ENCODE measurements at places on chromosomes 5 and 9.

DNA sequence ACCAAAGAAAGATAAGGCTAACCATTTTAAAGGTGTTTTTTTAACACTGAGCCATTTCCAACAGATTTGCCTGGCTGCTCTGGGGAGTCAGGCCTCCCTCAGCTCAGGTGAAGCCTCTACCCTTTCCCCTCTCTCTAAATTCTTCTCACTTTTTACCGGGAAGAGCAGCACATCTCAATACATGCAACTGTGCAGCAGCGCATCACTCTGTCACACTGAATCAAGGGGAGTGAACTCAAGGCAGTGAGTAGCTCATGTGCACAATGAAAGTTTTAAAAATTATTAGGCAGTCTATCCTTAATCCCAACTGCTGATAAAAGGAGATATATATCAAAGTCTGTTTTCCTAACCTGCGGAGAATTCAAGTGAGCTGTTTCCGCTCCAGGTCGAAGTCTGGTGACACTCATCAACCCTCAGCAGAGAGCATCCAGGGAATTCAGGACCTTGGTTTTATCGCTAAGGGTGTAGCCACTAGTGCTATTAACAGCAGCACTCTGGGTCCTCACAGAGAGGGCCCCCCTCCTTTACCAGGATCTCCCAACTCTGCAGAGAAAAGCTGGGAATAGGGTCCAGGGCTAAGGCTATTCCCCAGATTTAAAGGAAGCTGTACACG is 1.0 kb downstream of the CEMIP2 start:
- DNase-seq: no peak

GRCh38 chr5:34868791-34869190 is 29.8 kb downstream of the TTC23L start:
- DNase-seq: no peak

- no peak for DNase-seq
These were observed 21.5 kb upstream of the MGAT1 start for GRCh38 chr5:180823940-180824629.

- DNase-seq: no peak
These were observed 78.4 kb upstream of the IL6ST start for GRCh38 chr5:56072863-56073766.

GRCh38 chr9:38154501-38155421 is 85.7 kb upstream of the SHB start:
- no peak for DNase-seq

DNA sequence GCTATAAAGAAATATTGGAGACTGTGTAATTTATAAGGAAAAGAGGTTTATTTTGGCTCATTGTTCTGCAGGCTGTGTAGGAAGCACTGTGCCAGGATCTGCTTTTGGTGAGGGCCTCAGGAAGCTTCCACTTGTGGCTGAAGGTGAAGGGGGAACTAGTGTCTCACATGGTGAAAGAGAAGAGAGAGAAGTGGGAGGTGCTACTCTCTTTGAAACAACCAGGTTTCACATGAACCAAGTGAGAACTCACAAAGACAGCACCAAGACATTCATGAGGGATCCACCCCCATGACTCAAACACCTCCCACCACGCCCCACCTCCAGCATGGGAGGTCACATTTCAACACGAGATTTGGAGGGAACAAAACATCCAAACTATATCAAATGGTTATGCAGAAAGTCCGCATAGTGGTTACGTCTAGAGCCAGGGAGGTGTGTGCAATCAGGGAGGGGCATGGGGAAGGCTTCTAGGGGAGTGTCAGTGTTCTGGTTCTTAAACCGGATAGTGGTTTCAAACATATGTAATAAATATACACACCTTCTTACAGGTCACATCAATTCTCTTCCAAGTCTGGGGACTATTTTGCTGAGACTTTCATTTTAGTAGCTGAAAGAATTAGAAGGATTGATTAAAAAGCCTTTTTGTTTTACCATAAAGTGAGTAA is 113.0 kb downstream of the TRIO start:
- DNase-seq: no peak

DNA sequence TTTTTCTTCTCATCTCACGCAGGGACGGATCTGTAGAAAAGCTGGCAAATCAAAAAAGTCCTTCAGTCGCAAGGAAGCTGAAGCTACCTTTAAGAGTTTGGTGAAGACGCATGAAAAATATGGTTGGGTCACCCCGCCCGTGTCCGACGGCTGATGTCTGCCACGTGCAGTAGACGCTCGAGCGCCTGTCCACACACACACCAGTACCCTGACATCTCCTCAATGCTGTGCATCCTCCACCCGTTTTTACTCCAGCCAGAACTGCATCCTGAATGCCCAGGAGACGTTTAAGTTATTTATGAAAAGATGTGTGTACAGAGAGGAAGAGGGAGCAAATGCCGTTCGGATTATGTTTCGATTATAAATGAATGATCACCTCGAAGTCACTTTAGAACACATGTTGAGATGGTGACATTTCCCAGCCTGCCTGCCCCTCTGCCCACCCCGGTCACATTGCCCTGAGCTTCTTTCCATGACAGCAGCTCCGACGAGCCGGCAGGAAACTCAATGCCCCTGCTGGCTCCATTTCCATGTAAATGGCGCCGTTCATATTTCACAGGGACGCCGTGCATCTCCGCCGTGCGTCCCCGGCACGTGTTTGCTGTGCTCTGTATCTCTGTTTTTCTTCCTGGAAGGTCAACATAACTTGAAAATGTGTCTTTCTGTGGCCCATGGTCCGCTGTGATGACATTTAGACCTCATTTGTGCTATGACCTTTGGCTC is 42.7 kb downstream of the UBE2QL1 start:
- no peak for DNase-seq

- no peak for DNase-seq
These were observed 459.1 kb downstream of the SPOCK1 start for GRCh38 chr5:137040024-137040423.

DNA sequence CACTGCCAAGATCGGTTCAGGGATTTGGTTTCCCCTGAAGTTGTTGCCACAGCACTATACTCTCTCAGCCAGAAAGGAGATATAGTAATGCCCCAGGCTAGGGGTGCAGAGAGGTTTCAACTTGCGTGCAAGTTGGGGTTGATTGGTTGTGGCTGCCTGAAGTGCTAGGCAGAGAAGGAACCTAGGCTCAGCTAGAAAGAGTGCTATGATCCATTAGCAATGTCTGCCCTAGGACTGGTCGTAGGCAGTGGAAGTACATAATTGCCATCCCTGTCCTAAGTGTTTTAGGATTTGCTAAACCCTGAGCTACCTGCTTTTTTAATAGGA is 136.6 kb upstream of the SMIM23 start:
- DNase-seq: no peak

DNA sequence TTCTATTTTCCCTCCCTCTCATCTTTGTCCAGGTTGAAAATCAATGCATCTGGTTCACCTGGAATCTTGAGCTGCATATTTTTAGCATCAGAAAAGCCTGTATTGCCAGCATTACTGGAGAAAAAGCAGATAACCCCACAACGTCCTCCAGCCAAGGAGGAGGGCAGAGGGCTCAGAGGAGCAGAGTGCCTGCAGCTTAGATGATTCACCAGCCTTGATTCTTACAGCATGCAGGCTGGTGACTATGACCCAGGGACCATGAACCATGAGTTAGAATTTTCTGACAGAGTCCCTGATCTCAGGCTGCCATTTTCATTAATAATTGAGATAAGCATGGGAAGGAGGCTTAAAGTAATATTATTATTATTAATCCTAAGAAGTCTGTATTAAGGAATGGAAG is 278.2 kb downstream of the BRINP1 start:
- no peak for DNase-seq

GRCh38 chr5:52844885-52845284 is 57.2 kb downstream of the ITGA1 start:
- no peak for DNase-seq

DNA sequence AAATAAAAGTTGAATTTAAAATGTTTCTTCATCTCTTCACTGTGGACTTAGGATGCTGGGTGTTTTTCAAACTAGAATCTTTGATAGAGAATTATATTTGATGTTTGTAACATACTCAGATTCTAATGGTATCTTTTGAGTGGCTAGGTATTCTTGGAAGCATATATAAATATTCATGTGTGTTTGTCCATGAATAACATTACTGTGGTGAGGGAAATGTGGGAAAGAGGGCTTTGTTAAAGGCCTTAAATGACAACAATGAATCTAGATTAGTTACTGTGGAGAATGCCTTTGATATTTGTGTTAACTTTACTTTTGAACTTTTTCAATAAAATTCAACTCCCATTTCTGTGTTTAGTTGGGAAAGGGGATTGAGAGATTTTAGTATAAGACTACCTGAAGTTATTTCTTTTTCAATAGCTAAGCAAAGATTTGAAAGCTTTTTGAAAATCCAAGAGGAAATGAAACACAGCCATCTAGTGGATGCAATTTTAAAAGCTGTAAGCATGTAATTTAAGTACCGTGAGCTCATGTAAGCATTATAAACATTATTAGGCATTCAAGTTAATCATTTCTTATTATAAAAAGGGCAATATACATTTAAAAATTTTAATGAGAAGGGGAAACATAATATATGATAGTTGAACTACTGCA is 69.6 kb downstream of the CCDC171 start:
- DNase-seq: no peak

DNA sequence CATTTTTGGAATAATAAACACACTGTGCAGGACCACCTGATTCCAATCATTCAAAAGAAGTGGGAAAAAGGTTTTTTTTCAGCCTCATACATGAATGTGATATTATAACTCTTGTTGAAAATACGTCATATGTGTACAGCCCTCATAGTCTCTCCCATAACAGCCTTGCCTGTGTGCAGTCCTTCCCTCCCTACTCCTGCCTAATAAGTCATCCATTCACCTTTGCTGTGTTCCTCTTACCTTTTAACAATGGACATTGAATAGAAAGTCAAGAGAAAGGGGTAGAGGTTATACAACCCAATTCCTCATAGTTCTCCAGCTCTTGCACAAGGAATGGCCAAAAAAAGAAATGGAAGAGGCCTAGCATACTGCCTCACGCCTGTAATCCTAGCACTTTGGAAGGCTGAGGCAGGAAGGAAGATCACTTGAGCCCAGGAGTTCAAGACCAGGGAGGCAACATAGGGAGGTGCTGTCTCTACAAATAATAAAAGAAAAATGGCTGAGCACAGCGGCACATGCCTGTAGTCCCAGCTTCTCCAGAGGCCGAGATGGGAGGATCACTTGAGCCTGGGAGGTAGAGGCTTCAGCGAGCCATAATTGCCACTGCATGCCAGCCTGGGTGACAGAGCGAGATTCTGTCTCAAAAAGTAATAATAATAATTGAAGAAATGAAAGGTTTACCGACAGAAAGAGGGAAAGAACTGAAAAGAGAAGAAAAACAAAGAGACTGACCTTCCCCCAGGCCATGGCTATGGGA is 356.1 kb upstream of the KIF2A start:
- no peak for DNase-seq

- no peak for DNase-seq
These were observed 587.6 kb upstream of the CDH18 start for GRCh38 chr5:20575571-20575970.

DNA sequence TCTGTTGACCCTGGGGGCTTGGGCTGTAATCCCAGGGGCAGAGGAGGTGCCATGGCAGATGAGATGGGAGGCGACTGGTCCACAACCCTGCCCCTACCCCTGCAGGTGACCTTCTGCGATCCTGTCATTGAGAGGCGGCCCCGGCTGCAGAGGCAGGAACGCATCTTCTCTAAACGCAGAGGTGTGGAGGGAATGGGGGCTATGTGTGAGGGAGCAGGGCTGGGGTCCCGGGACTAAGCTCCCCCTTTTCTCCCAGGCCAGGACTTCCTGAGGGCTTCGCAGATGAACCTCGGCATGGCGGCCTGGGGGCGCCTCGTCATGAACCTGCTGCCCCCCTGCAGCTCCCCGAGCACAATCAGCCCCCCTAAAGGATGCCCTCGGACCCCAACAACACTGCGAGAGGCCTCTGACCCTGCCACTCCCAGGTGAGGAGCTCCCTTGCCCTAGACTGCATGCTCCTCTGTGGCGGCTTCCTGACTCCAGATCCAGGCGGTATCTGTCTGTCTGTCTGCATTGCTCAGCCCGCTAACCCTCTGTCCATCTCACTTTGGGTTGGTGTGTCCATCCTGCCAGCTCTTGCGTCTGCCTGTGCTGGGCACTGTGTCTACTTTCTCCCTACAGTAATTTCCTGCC is 9.9 kb downstream of the ZDHHC12 start:
- no peak for DNase-seq

- DNase-seq: no peak
These were observed 47.6 kb upstream of the SIL1 start for GRCh38 chr5:139245637-139246339.

GRCh38 chr9:126406075-126406667 is 79.5 kb downstream of the MVB12B start:
- no peak for DNase-seq

DNA sequence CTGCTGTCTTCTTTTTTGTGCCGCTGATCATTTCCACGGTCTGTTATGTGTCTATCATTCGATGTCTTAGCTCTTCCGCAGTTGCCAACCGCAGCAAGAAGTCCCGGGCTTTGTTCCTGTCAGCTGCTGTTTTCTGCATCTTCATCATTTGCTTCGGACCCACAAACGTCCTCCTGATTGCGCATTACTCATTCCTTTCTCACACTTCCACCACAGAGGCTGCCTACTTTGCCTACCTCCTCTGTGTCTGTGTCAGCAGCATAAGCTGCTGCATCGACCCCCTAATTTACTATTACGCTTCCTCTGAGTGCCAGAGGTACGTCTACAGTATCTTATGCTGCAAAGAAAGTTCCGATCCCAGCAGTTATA is 17.1 kb downstream of the F2R start:
- DNase-seq: peak; percentile 36

GRCh38 chr5:32095261-32095671 is 78.9 kb downstream of the GOLPH3 start:
- no peak for DNase-seq

DNA sequence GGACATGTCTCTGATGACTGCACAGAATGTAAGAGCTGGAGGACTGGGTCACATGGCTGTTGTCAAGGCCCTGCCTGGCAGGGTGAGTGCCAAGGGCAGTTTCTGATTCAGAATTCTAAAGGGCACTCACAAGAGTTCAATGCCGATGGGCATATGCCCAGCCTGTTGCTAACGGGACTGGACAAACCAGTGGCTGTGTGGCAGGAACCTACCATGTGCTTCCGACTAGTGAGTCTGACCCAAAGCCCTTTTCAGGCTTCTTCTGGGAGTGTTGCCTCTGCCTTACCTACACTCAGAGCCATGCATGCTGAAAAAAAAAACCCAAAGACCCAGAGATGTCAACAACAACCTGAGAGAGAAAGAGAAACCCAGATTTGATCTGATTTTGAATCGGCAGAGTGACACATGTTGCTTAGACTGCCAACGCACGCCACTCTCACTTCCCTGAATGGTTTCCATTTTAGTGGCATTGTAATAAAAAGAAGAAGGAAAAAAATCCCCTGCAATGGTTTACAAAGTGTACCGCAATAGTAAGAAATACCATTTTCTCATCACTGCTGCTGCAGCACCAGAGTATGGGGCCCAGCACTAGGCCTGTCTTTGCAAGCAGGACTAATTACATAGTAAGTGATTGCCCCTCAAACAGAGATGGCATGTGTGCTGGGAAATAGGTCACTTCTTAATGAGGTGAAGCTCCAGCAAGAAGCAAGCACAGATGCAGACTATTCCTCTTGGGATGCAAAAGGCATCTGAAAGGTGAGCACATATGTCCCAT is 194.3 kb downstream of the PALM2AKAP2 start:
- DNase-seq: peak; percentile 65

GRCh38 chr9:22257026-22257816 is 189.4 kb upstream of the DMRTA1 start:
- no peak for DNase-seq

All from stimulated activated CD4-positive, alpha-beta T cell treated with anti-CD3 and anti-CD28 coated beads, Interleukin-2, amount 100 ng/mL, for 24 hours (primary cell).